Type B pancreatic cell (in vitro differentiated cells): ENCODE measurements at places on chromosomes 1 and 21. TPM values are rescaled to one million over a fixed set of nuclear protein-coding genes. Genes with fewer than 3 reads are reported as not detected.

Gene TNNT2
- 21.3 and 63.9 TPM in 2 replicates for total RNA-seq

Gene CFAP74
- 0.76 and 1.5 TPM in 2 replicates for total RNA-seq

Gene GIPC2
- 2.9 and 4.8 TPM in 2 replicates for total RNA-seq

Gene CACNA1S
- total RNA-seq = 0.12 TPM in 1 of 2 replicates, not detected in the other

Gene CASZ1
- total RNA-seq = 15.7 and 37.5 TPM in 2 replicates

DNA sequence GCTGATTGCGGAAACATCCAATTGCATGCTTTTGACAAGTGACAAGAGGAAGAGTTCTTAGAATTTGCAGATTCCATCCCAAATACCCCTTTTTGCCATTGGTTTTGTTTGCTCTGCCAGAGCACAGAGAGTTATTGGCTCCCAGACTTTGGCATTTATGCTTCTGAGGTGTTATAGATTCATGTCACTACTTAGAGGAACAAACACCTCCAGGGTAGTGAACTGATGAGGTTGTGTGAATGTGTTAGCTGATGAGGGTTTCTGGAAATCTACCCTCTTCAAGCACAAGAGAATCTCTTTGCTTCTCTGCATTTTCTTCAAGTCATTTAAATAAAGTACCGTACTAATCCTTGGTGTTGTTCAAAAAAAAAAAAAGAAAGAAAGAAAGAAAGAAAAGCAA, 33.9 kb upstream of the BRINP3 start:
- H3K27me3 ChIP-seq = peaks cover 3% of the 10 kb centered on the region
- H3K4me3 ChIP-seq = no peak overlapping the region
- no peaks in the 10 kb centered on the region for H3K4me1 ChIP-seq
- no peaks in the 10 kb centered on the region for H3K36me3 ChIP-seq
- DNase-seq = no peak

DNA sequence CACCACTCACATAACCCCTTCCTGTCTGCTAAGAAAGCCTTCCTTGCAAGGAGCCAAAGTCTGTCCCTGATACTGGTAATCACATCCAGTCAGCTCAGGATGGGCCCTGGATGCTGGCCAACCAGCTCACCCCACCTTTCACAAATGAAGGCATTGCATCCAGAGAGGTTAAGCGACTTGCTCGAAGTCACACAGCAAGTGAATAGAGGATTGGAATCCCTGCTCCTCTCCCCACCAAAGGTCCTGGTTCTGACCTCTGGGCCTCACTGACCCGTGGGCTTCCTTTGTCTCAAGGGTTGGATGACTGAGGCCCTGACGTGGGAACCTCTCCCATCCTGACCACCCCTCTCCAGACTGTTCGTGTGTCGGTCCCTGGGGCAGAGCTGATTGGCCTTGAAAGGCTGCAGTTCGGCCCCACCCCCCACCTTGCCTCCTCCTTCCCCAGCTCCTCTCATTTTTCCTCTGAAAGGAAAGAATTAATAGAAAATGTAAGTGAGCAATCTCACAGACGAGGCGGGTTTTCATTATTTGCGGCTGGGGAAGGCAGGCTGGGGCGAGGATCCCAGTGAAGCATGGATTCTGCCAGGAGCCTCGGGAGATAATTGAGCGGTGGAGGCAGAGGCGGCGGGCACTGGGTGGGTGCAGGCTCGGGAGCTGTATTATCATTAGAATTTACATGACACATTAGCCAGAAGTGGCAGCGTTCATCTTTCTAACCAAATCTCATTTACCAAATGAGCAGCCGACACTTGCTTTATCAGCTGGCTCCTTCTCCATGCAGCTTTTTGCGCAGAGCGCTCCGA, 101.5 kb upstream of the CSF3R start:
- H3K4me3 ChIP-seq = no peak overlapping the region
- no peaks in the 10 kb centered on the region for H3K36me3 ChIP-seq
- peaks cover 66% of the 10 kb centered on the region for H3K27me3 ChIP-seq
- peaks cover 38% of the 10 kb centered on the region for H3K4me1 ChIP-seq

DNA sequence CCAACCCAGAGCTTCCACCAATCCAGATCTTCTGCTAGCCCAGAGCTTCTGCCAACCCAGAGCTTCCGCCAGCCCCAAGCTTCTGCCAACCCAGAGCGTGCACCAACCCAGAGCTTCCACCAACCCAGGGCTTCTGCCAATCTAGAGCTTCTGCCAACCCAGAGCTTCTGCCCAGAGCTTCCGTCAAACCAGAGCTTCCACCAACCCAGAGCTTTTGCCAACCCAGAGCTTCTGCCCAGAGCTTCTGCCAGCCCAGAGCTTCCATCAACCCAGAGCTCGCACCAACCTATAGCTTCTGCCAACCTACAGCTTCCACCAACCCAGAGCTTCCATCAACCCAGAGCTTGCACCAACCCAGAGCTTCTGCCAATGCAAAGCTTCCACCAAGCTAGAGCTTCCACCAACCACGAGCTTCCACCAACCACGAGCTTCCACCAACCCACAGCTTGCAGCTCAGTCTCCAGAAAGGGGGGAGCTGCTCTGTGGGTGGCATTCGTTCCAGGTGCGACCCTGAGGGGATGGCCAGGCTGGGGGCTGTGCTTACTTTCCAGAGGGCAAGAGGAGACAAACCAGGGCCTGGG, 23.8 kb downstream of the CRYAA start:
- no peaks in the 10 kb centered on the region for H3K36me3 ChIP-seq
- no peak overlapping the region for H3K4me3 ChIP-seq
- H3K27ac ChIP-seq = no peak overlapping the region

- H3K4me3 ChIP-seq = no peak overlapping the region
- peak overlapping the region; percentile 2 for H3K27ac ChIP-seq
- H3K4me1 ChIP-seq = peaks cover 50% of the 10 kb centered on the region
- no peaks in the 10 kb centered on the region for H3K27me3 ChIP-seq
- no peak for DNase-seq
- H3K36me3 ChIP-seq = peaks cover 4% of the 10 kb centered on the region
Measured at GRCh38 chr1:19615438-19615837, 28.7 kb upstream of the NBL1 start.

DNA sequence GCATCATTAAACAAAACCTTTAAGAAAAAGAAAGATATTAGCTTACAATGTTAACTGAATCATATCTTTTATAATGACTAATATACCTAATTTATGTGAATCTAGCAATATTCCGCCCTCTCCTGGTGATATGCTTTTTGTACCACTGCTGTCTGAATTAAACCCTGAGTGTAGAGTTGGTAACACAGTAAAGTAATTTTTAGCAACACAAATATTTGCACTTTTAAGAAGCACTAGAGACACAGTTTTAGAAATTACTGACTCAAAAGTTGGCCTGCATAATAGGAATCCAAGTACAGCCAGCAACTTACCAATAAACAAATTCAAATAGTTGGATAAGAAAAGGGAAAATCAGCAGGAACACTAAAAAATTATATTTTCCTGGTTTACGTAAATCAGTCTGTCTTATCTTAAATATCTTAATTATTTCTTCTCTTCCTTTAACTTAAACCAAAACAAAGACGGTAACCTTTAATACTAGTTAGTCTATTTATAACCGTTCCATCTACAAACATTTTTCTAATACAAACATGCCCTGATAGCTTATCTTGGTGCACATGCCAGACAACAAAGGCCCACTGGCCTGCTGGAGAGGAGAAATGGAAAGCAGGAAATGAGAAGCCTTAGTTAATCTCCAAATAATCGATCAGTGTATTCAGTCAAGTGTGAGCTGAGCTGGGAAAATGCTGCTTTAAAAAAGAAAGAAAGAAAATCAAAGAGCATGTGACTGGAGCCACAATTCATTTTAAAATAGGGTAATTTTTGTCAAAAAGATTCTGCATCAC, 246.0 kb downstream of the RERE start:
- no peaks in the 10 kb centered on the region for H3K36me3 ChIP-seq
- peak overlapping the region; percentile 70 for H3K27ac ChIP-seq
- no peaks in the 10 kb centered on the region for H3K27me3 ChIP-seq

GRCh38 chr1:113388621-113389358, 1.5 kb upstream of the MAGI3 start:
- peaks cover 21% of the 10 kb centered on the region for H3K4me1 ChIP-seq
- no peaks in the 10 kb centered on the region for H3K36me3 ChIP-seq
- peak overlapping the region; percentile 84 for H3K27ac ChIP-seq
- no peak for DNase-seq
- H3K27me3 ChIP-seq = no peaks in the 10 kb centered on the region

GRCh38 chr1:208829595-208829994, 585.4 kb upstream of the PLXNA2 start:
- DNase-seq = no peak
- H3K27me3 ChIP-seq = peaks cover 11% of the 10 kb centered on the region
- no peaks in the 10 kb centered on the region for H3K36me3 ChIP-seq
- H3K4me1 ChIP-seq = peaks cover 19% of the 10 kb centered on the region

GRCh38 chr1:88175120-88175630, 508.9 kb upstream of the PKN2 start:
- H3K36me3 ChIP-seq = no peaks in the 10 kb centered on the region
- DNase-seq = no peak
- H3K27me3 ChIP-seq = no peaks in the 10 kb centered on the region
- H3K4me1 ChIP-seq = peaks cover 8% of the 10 kb centered on the region
- no peak overlapping the region for H3K27ac ChIP-seq
- H3K4me3 ChIP-seq = no peak overlapping the region

DNA sequence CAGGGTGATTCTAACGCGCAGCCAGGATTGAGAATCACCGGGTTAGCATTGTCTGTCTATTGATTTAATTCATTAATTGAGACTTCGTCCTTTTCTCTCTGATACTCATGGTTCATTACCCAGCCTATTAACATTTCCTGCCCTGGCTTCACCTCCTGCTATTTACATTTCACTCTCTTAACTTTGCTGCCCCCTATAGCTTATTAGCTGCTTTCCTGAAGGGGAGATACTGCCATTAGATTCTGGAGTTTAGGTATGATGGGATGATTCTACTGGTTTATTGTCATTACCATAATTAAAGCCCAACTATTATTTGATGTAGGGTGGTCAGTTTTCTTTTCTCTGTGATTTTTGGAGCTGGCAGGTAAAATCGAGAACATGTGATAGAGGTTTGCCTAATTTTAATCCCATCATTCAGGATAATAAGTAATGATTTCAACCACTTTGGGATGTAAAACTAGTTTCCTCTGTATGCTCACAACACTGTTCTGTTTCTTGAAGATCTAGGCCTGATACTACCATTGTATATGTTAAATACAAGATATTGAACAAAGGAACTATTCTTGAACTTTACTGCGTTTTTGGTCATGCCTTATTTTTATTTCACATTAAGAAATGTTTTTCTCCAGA, 6.4 kb downstream of the PPP2R5A start:
- H3K27me3 ChIP-seq = no peaks in the 10 kb centered on the region
- DNase-seq = no peak
- peaks cover 31% of the 10 kb centered on the region for H3K4me1 ChIP-seq
- peak overlapping the region; percentile 22 for H3K27ac ChIP-seq

DNA sequence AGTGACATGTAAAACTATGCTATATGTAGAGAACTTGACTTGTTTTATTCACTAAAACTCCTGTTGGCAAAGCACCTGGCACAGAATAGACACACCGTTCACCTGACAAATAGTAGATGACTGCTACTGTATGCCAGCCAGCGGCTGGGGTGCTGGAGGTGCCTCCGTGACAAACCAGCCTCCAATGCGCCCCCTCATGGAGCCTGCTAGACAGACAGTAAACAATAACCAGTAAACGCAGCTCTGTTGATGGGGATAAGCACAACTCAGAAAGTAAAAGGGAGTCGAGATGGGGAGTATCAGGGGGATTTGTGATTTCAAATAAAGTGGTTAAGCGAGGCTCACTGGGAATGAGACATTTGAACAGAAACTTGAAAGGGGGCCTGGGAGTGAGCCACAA, 107.2 kb downstream of the PRDM2 start:
- H3K4me3 ChIP-seq = no peak overlapping the region
- H3K36me3 ChIP-seq = no peaks in the 10 kb centered on the region
- H3K4me1 ChIP-seq = peaks cover 3% of the 10 kb centered on the region
- H3K27ac ChIP-seq = no peak overlapping the region

- no peak for DNase-seq
- peaks cover 5% of the 10 kb centered on the region for H3K4me1 ChIP-seq
- no peak overlapping the region for H3K27ac ChIP-seq
- H3K27me3 ChIP-seq = peaks cover 12% of the 10 kb centered on the region
- no peaks in the 10 kb centered on the region for H3K36me3 ChIP-seq
Measured at GRCh38 chr1:221308534-221309511, 429.6 kb downstream of the HLX start.

- no peak overlapping the region for H3K27ac ChIP-seq
- no peak overlapping the region for H3K4me3 ChIP-seq
- no peaks in the 10 kb centered on the region for H3K36me3 ChIP-seq
- no peaks in the 10 kb centered on the region for H3K4me1 ChIP-seq
Measured at GRCh38 chr1:34915521-34915920, 13.9 kb downstream of the DLGAP3 start.

GRCh38 chr1:66533804-66534740, at the start of gene SGIP1:
Gene SGIP1 (plus strand): TSS chr1:66534153. CDS start chr1:66534359, 206 bp downstream.
- H3K36me3 ChIP-seq = no peaks in the 10 kb centered on the region
- H3K27ac ChIP-seq = peak within 1 kb of the TSS; percentile 57
- H3K4me1 ChIP-seq = peaks cover 11% of the 10 kb centered on the region
- DNase-seq = no peak
- H3K27me3 ChIP-seq = peaks cover 43% of the 10 kb centered on the region

DNA sequence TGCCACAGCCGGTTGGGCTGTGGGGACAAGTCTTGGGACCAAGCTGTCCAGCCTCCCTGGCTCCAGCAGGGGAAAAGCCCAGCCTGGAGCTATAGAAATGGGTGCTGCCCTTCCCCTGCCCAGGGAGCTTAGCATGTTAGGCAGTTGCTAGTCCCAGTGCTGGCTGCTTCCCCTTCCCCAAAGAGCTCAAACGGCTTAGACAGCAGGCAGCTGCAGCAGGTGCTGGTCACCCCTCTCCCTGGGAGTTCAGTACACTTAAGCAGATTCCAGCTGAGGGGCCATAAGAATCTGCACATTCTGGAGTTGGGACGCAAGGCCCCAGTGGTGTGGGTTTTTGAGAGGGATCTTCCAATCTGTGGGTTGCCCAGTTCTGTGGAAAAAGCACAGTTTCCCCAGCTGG, 11.1 kb upstream of the REG4 start:
- no peaks in the 10 kb centered on the region for H3K36me3 ChIP-seq
- H3K27ac ChIP-seq = no peak overlapping the region
- H3K4me3 ChIP-seq = no peak overlapping the region
- DNase-seq = no peak
